Heart right ventricle (tissue), 16 donors: ENCODE measurements at places on chromosomes 13 and 19. TPM values are rescaled to one million over a fixed set of nuclear protein-coding genes. Genes with fewer than 3 reads are reported as not detected.

DNA sequence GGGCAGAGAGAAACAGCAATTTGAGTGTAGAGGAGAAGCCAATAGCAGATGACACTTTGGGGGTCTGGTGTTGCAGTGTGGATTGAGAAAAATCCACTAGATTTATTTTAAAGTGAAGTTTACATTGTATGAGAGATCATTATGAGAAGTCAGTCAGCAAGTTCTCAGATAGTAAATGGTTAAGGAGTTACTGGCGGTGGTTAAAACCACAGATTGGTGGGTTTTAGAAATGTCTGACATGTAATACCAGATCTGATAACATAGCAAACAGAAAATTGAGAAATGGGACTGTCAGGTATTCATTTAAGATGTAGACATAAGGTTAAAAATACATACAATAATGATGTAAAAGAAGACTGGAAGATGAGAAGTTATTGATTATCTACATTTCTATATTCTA, 7.2 kb downstream of the ABHD13 start:
- DNase-seq: no peak
- H3K27me3 ChIP-seq: no peaks in the 10 kb centered on the region
- H3K36me3 ChIP-seq: peaks cover 12% of the 10 kb centered on the region

- no peak overlapping the region for H3K27ac ChIP-seq
- H3K4me1 ChIP-seq: no peaks in the 10 kb centered on the region
- DNase-seq: no peak
- H3K36me3 ChIP-seq: no peaks in the 10 kb centered on the region
Observed at GRCh38 chr19:51735759-51736449, 12.1 kb upstream of the HAS1 start.

DNA sequence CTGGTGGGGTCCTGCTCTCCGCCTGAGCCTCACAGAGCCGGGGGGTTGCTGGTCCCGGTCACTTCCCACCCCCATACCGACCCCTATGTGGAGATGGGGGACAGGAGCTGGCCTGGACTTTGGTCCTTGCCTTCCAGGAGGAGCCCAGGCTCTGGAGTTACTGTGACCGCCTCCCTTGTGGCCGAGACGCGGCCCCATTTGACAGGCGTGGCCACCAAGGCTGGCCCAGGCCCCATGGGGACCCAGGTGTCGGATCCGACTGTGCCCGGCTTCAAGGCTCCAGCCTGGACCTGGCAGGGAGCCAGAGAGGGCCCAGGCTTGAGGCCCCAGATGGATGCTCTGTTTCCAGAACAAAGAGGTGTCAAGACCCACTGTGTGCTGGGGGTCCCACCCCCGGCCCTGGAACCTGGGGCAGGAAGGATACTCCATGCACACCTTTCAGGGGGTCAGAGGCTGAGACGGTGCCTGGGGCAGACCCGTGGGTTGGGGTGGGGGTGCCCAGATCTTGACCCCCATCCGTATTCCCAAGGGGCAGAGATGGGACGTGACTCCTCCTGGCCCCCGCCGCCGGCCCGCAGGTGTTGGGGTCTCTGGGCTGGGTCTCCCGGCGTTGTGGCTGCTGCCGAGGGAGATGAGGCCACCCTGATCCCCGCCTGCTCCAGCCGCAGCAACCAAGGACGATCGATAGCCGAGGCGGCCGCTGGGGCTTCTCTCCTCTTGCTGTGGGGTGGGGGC, 47.8 kb upstream of the TCF3 start:
- H3K4me1 ChIP-seq: no peaks in the 10 kb centered on the region
- H3K4me3 ChIP-seq: no peak overlapping the region

DNA sequence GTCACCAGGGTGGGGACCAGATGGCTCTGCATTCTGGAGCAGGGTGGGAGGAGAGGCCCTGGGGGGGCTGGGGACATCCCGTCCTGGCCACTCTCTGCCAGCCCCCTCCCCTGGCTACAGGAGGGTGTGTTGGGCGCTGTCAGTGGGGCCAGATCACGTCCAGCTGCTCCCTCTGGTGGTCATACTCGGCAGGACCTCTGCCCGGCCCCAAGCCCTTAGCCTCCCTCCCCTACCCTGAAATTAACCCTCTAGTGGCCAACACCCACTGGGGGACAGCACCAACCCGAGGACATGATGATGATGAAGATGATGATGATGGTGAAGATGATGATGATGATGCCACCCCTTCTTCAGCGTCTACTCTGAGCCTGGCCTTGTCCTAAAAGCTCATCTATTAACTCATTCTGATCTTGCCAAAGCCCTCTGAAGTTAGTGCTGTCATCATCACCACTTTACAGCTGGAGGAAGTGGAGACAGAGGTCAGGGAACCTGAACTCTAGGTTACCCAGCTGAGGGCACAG, 590 bp upstream of the LGI4 start:
- no peaks in the 10 kb centered on the region for H3K27me3 ChIP-seq
- peaks cover 48% of the 10 kb centered on the region for H3K4me1 ChIP-seq
- peak overlapping the region; percentile 48 for H3K4me3 ChIP-seq
- peak overlapping the region; percentile 22 for H3K27ac ChIP-seq

DNA sequence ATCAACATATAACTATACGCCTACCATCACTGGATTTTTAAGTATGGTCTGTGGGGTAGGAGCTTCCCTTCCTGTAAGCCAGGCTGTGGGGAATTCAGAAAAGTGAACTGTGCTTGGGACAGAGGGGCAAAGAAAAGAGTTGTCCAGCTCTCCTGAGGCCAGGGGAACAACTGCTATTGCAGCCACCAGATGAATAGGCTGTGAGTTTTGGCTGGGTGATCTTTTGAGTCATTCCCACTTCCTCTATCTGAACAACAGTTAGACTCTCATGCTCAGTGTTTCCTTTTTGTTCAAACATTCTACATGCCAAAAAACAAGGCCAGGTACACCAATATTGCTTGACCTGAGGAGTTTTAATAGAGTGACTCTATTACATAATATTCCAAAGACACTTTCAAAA, 426.2 kb upstream of the DACH1 start:
- H3K27ac ChIP-seq: no peak overlapping the region
- no peak overlapping the region for H3K4me3 ChIP-seq
- H3K4me1 ChIP-seq: peaks cover 8% of the 10 kb centered on the region
- no peaks in the 10 kb centered on the region for H3K36me3 ChIP-seq

- no peak overlapping the region for H3K27ac ChIP-seq
- no peaks in the 10 kb centered on the region for H3K36me3 ChIP-seq
- no peaks in the 10 kb centered on the region for H3K4me1 ChIP-seq
Observed at GRCh38 chr13:84985860-84986259, 813.4 kb downstream of the SLITRK6 start.

GRCh38 chr19:38294090-38294489, 10.0 kb upstream of the C19orf33 start:
- DNase-seq: no peak
- H3K27ac ChIP-seq: no peak overlapping the region
- H3K27me3 ChIP-seq: no peaks in the 10 kb centered on the region

DNA sequence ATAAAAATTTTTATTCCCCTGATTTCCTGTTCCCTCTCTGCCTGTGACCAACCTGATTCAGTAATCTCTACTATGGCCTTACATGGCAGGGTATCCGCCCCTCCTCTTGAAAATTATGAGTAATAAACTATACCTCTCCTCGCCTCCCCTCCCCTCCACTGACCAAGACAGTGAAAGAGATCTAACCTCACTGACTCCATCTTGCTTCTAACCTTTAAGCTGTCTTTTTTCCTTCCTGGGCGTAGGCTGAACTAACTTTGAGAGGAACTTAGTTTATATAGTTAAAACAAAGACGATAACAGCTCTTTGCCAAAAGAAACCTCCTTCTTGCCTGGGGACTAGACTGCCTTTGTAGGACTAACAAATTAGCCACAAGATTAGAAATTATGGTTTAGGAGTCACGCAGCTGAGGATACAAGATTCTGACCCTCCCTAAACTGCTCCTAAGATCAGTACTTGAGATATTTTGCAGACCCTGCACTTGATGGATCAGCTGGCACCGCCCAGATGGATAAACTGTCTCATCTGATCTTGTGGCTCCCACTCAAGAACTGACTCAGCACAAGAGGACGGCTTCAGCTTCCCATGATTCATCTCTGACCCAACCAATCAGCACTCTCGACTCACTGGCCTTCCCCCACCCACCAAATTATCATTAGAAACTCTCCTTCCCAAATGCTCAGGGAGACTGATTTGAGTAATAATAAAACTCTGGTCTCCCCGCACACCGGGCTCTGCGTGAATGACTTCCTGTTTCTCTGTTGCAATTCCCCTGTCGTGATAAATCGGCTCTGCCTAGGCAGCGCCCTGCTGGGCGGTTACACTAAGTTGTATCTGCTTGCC, 187.1 kb downstream of the TDRD3 start:
- no peak for DNase-seq
- no peak overlapping the region for H3K27ac ChIP-seq
- no peaks in the 10 kb centered on the region for H3K4me1 ChIP-seq
- no peaks in the 10 kb centered on the region for H3K36me3 ChIP-seq
- H3K4me3 ChIP-seq: no peak overlapping the region

- H3K4me3 ChIP-seq: no peak overlapping the region
- peaks cover 15% of the 10 kb centered on the region for H3K4me1 ChIP-seq
- no peak overlapping the region for H3K27ac ChIP-seq
- H3K36me3 ChIP-seq: no peaks in the 10 kb centered on the region
- no peak for DNase-seq
Observed at GRCh38 chr13:39311619-39312018, 273.4 kb downstream of the NHLRC3 start.

DNA sequence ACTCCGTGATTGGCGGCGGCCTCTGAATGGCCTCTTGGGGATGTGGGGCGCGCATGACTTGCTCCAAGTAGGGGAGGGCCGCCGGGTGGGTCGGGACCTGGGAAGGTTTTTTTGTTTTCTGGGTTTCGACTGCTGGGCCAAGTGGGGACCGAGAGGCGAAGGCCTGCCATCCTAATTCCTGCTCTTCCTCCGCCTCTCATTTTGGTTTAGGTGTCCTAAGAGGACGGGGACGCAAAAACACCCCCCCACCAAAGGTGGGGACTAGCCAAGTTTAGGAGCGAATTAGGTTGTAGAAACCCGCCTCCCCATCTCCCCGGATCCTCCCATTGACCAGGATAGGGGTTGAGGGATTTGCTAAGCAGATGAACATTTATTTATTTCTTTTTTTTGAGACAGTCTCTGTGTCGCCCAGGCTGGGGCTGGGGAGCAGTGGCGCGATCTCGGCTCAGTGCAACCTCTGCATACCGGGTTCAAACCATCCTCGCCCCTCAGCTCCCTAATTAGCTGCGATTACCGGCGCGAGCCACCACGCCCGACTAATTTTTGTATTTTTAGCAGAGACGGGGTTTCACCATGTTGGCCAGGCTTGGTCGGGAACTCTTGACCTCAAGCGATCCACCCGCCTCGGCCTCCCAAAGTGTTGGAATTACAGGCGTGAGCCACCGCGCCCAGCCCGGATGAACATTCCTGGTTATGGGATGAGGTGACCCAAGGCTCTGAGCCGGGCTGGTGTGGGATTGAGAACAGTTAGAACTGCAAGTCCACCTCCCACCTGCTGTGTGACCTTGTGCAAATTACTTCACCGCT, 838 bp downstream of the PPP2R1A start:
- H3K4me3 ChIP-seq: peak overlapping the region; percentile 87
- peak; percentile 32 for DNase-seq
- H3K4me1 ChIP-seq: peaks cover 49% of the 10 kb centered on the region
- no peaks in the 10 kb centered on the region for H3K27me3 ChIP-seq
- peak overlapping the region; percentile 99 for H3K27ac ChIP-seq

GRCh38 chr19:45385392-45386221, 15.2 kb upstream of the ERCC2 start:
- no peak overlapping the region for H3K4me3 ChIP-seq
- peaks cover 14% of the 10 kb centered on the region for H3K4me1 ChIP-seq
- no peaks in the 10 kb centered on the region for H3K36me3 ChIP-seq
- peaks cover 20% of the 10 kb centered on the region for H3K27me3 ChIP-seq

DNA sequence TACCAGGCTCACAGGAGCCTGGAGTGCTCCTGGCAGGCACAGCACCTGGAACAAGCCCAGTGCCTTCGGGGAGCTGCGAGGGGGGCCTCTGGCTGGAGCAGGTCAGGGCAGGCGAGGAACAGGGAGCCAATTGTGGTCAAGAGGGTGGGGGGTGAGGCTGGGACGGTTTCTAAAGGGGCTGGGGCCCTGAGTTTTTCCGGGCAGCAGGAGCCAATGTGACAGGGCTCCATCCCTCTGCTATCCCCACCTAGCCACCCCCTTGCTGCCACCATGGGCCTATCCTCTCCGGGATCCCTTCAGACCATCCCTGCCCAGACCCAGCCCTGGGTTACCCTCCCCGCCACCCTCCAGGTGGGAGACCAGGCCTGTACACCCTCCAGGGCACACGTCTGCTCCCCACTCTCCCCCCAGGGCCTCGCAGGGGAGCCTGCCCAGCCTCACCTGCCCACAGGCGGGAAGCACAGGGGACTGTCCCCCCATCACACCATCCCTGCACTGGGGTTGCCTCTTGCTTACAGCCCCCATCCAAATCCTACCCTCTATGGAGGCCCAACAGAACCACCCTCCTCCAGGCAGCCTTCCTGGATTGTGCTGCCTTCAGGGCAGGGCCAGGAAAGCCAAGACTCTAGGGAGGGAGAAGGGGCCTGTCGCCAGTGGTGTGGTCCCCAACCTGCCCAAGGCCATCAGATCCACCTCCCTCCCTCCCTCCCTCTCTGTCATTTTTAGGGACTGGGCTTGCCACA, 121.0 kb downstream of the URI1 start:
- H3K27me3 ChIP-seq: no peaks in the 10 kb centered on the region
- H3K4me1 ChIP-seq: no peaks in the 10 kb centered on the region
- no peak for DNase-seq
- H3K4me3 ChIP-seq: no peak overlapping the region

GRCh38 chr13:96810104-96810503, 184.2 kb downstream of the OXGR1 start:
- no peaks in the 10 kb centered on the region for H3K36me3 ChIP-seq
- H3K4me1 ChIP-seq: no peaks in the 10 kb centered on the region
- H3K4me3 ChIP-seq: no peak overlapping the region
- DNase-seq: no peak
- H3K27ac ChIP-seq: peak overlapping the region; percentile 32

LRRC63 gene
- 0.12 TPM for total RNA-seq

KRTDAP gene
- total RNA-seq: not detected

RUBCNL gene
- total RNA-seq: 0.73 TPM

NLRP12 gene
- 0.15 TPM for total RNA-seq

ZNF223 gene
- 4.3 TPM for total RNA-seq

S1PR2 gene
- 4.0 TPM for total RNA-seq

CCDC70 gene
- not detected for total RNA-seq

SBSN gene
- not detected for total RNA-seq

SOX1 gene
- not detected for total RNA-seq

GNG7 gene
- total RNA-seq: 38.7 TPM
